Fibroblast of skin of back (primary cell): ENCODE measurements at places on chromosomes 3 and 15.

- DNase-seq = no peak
Measured at GRCh38 chr15:68502398-68502901, 70.5 kb upstream of the ITGA11 start.

DNA sequence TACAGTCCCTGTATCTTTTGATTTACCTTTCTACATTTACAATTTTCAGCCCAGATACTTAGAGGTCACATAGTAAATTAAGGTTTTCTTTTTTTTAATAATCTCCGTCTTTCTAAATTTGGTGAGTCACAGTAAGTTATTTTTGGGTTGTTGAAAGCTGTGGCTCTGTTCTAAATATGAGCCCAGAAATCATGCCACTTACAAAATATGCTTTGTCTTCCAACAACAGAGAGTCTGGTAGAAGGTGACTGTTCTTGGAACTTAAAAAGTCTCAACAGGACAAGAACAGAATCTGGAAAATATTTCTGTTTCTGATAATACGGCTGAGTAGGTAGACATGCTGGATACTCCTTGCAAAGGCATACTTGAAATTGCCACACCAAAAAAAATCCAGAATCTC, 16.0 kb downstream of the GOLGA8S start:
- DNase-seq = no peak

GRCh38 chr3:11757441-11757875, 89.2 kb downstream of the TAMM41 start:
- peak; percentile 27 for DNase-seq

GRCh38 chr3:184345317-184346144, 8.1 kb downstream of the FAM131A start:
- peak; percentile 78 for DNase-seq

- peak; percentile 40 for DNase-seq
Measured at GRCh38 chr15:82047453-82048400, 1.9 kb upstream of the MEX3B start.

- no peak for DNase-seq
Measured at GRCh38 chr3:143596957-143597642, 251.2 kb downstream of the SLC9A9 start.

DNA sequence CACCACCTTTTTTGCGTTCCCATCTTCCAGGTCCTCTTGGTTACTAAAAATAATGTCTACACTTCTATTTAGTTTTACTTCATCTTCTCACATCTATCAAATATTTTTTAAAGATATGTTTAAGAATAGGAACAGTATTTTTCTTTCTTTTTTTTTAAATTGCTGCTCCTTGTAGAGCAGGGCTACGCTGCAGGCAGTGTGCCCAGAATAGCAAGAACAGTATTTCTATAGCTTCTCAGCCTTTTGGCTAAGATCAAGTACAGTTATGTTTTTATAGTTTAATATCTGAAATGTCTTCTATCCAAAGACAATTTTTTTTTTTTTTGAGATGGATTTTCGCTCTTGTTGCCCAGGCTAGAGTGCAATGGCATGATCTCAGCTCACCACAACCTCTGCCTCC, 73.0 kb downstream of the MYO9A start:
- DNase-seq = no peak
